ENCODE measurements at places on chromosomes 11 and 22.
A peak's percentile ranks its signal among the peaks of the same experiment; 100 is the strongest.

GRCh38 chr22:37248251-37248650, 4.2 kb upstream of the RAC2 start:
- DNase-seq, result no peak

DNA sequence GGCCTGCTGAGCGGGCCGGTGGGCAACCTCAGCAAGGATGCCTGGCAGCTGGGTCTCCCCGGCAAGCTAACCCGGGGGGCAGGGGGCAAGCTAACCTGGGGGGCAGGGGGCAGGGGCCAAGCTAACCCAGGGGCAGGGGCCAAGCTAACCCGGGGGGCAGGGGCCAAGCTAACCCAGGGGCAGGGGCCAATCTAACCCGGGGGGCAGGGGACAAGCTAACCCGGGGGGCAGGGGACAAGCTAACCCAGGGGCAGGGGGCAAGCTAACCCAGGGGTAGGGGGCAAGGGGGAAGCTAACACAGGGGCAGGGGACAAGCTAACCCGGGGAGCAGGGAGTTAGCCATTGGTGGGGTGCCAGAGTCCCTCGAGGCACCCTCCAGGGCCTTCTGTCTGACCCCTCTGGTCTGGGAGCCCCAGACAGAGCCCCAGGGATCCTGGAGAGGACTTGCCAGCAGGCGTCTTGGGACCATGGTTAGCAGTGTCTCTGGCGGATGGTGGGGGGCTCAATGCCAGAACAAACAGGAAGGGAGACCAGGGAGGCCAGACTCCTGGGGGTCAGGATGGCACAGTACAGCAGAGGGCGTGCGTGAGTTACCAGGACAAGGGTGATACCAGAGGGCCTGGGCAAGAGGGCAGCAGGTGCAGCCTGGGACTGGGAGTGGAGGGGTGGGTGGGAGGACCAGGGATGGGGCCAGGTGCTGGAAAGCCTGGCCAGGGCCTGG, 16.1 kb downstream of the IGF2 start:
- DNase-seq, result no peak

- DNase-seq, result peak; percentile 67
Measured at GRCh38 chr11:119709638-119710346, 19.2 kb downstream of the NECTIN1 start.

DNA sequence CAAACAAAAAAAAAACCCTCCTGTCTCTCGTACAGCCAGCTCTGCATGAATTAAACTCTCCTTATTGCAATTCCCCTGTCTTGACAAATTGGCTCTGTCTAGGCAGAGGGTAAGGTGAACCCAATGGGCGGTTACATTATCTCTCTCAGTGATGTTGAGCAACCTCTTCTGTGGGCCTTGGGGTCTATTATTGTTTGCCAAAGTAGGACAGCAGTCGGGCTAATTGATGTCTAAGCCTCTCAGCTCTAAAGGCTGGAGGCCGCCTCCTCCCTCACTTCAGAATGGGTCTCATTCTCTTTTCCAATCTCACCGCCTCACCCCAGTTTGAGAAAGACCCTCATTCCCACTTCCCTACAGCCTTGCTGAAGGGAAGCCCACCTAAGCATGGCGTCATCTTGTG, 1.3 kb upstream of the SLC25A45 start:
- DNase-seq, result no peak

DNA sequence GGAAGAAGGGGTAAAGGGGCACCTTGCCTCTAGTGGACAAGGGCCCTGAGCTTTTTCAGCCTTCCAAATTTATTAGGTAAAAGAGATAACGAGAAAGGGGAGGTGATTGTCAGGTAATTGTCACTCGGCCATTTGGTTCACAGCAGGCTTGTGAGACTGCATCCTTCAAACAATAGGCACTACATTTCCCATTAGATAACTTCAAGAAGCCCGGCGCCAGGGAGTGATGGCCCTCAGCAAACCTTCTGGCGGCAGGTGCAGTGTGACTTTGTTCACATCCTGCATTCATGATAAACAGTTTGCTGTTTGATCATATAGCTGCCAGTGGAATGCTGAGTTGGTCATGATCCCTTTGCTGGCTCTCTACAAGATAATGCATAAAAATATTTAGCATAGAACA, 185.1 kb downstream of the CWF19L2 start:
- no peak for DNase-seq

DNA sequence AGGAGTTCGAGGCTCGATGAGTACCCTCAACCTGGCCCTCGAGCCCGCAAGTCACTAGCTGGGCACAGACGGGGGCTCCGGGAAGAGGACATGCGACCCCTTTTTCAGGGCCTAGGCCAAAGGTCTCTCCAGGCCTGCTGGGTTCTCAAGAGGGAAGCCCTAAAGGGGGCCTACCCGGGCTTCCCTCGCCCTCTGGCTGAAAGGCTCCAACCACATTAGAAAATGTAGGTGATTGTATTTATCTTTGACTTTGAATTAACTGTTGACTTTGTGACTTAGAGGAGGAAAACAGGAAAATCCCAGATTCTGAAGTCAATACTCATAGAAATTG, 7.3 kb upstream of the PAX6 start:
- DNase-seq, result no peak

GRCh38 chr11:132942611-132943356, 589.5 kb downstream of the OPCML start:
- no peak for DNase-seq

DNA sequence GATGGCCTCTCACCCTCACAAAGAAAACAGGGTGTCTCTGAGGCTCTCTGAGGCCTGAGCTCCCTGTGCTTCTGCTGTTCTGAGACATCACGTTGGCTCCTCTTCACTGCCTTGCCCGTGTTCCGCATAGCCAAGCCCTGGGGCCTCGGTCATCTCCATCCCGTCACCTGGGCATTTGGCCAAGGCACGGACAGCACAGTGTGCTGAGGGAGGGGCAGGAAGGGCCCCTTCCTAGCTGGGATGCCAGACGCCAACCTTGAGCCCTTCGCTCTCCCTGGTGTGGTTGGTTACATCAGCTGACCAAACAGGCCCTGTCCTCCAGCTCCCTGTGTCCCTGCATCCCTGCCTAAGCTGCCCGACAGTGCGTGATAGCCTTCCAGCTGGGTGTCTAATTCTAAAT, 25.9 kb downstream of the MOV10L1 start:
- no peak for DNase-seq

- no peak for DNase-seq
Measured at GRCh38 chr11:119504371-119504770, 81.4 kb upstream of the THY1 start.

GRCh38 chr11:108872781-108873291, 208.0 kb downstream of the DDX10 start:
- DNase-seq, result no peak
